Panc1 (cell line): ENCODE measurements at places on chromosomes 2 and 18. TPM values are rescaled to one million over a fixed set of nuclear protein-coding genes. Genes with fewer than 3 reads are reported as not detected.

DNA sequence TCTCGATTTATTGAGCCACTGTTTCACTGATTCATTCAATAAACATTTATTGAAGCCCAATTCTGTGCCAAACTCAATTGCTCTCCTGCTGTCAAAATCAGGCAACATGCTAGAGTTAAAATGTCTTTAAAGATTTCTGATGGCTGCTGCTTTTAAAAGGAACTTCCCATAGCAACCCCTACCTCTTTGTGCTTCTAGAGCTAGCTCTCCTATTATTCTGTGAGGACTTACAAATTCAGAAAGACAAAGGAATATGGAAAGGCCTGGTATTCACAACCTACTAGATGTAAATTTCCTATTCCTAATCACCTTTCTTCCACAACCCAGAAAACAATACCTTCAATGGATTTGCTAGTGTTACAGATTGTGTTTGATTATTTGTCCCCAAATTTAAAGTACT is 395.5 kb downstream of the NRXN1 start:
- H3K36me3 ChIP-seq, result no peaks in the 10 kb centered on the region
- no peaks in the 10 kb centered on the region for H3K4me1 ChIP-seq
- DNase-seq, result no peak

GRCh38 chr2:100205174-100205573 is 62.8 kb upstream of the AFF3 start:
- no peak overlapping the region for H3K27ac ChIP-seq
- H3K4me3 ChIP-seq, result no peak overlapping the region
- no peaks in the 10 kb centered on the region for H3K4me1 ChIP-seq

DNA sequence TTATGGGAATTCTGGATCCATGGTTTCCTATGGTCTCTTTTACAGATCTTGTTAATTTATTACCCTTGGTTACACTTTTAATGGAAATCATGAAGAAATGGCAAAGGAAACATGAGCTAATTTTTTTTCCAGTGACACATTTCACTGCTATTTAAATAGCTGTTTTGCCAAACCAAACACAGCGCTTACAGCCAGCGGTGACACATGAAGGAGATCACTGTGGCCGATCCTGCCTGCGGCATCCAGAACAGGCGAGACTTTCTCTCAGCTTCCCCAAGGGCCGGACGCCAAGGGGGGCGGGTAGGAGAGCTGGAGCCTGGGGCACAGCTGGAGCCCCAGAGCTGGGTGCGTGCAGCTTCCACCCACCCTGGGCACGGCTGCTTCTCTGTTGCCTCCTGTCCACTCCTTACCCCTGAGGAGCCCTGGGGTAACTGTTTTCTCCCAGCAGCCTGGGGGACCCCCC is 81.4 kb upstream of the PKDCC start:
- H3K27me3 ChIP-seq, result peaks cover 2% of the 10 kb centered on the region; the same call in 1 of the 2 replicates
- H3K4me1 ChIP-seq, result peaks cover 15% of the 10 kb centered on the region
- H3K27ac ChIP-seq, result peak overlapping the region; percentile 39; the same call in 1 of the 2 replicates
- H3K4me3 ChIP-seq, result no peak overlapping the region

The ARHGAP25 gene
- total RNA-seq, result 0.49 TPM

DNA sequence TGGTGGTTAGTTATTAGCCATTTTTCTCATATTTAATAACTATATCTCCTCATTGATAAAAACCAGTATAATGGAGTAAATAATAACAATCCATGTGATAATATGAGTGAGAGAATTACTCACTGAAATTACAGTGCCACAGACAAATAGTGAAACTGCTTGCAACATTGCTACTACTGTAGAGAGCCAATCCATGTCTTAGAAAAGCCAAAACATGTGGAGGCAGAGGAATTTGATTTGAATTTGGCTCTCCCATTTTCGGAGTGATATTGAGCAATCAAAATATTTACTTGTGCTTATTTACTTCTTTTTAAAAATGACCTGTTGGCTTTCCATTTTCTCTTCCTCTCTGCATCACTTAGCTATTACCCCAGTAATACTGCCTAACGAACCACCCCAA is 288.3 kb upstream of the TCF4 start:
- H3K27ac ChIP-seq, result no peak overlapping the region
- no peak overlapping the region for H3K4me3 ChIP-seq
- no peaks in the 10 kb centered on the region for H3K36me3 ChIP-seq
- no peaks in the 10 kb centered on the region for H3K4me1 ChIP-seq
- DNase-seq, result no peak
- H3K27me3 ChIP-seq, result no peaks in the 10 kb centered on the region

The VWC2L gene
- total RNA-seq, result not detected

DNA sequence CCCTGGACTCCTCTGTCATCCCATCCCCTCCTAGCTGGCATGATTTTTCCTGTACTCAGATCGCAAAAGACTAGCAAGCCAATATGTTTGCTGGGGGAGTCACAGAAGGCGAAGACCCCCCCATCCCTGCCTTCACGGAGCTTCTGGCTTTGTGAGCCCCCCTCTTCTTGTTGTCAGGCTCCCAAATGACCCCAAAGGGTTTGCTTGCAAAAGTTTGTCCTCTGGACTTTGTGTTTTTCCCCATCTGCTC is 169.9 kb downstream of the SMAD7 start:
- H3K4me3 ChIP-seq, result no peak overlapping the region
- no peaks in the 10 kb centered on the region for H3K27me3 ChIP-seq
- no peak for DNase-seq
- H3K4me1 ChIP-seq, result peaks cover 6% of the 10 kb centered on the region; the same call in 1 of the 2 replicates
- no peak overlapping the region for H3K27ac ChIP-seq

DNA sequence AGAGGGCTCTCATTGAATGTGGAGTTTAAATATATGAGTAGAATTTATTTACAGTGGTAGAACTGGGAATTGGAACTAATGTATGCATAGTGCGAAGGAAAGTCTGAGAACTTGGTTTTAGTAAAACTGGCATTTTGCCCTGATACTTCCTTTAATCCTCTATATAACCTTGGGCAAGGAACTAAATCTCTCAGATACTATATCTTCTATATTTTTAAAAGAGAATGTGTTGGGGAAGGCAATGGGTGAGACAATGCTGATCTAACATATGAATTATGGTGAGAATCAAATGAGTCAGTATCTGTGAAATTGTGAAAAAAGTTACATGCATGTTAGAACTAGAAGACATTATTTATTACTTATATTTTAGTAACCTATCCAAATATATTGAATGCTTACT is 2109.4 kb upstream of the PIK3C3 start:
- no peak overlapping the region for H3K27ac ChIP-seq
- no peak for DNase-seq
- no peaks in the 10 kb centered on the region for H3K36me3 ChIP-seq
- H3K4me1 ChIP-seq, result peaks cover 2% of the 10 kb centered on the region
- H3K4me3 ChIP-seq, result no peak overlapping the region

- H3K27me3 ChIP-seq, result no peaks in the 10 kb centered on the region
- H3K4me1 ChIP-seq, result no peaks in the 10 kb centered on the region
- H3K27ac ChIP-seq, result no peak overlapping the region
Observed at GRCh38 chr18:45066210-45066609, 385.5 kb downstream of the SETBP1 start.
